ENCODE measurements at places on chromosomes 1 and 21.
A peak's percentile ranks its signal among the peaks of the same experiment; 100 is the strongest.

- DNase-seq, result no peak
Measured at GRCh38 chr1:210132582-210132981, 100.0 kb upstream of the SERTAD4 start.

GRCh38 chr21:36422279-36423098 lies 37.3 kb downstream of the CHAF1B start:
- DNase-seq, result peak; percentile 86

DNA sequence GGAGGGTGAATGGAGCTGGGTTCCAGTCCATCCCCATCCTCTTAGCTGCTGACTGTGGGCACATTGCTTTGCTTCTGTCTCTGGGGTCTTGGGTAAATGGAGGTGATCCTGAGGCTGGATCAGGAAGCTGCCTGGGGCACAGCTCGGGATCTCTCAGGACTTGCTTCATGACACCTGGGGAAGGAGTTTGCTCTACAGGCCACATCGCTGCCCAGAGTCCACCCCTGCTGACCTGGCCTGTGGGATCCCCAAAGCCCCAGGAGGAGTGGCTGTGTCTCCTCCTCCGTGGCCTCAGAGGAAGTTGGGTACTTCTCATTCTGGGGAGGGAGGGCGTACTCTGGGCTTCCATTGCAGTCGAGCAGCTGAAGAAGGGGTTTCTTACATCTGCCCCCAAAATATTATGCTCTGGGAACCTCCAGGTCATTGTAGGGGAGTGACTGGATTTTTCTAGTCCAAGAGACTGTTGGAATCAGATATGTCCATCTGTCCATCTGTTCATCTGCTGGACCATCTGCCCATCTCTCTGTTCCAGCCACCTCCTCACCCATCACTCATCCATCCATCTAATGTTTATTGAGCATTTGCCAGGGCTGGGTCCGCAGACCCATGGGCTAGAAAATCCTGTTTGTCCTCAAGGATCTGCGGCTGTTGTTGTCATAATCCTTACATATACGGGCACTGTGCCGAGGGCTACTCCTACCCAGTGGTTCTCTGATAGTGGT lies 45.9 kb downstream of the ARHGEF10L start:
- no peak for DNase-seq

DNA sequence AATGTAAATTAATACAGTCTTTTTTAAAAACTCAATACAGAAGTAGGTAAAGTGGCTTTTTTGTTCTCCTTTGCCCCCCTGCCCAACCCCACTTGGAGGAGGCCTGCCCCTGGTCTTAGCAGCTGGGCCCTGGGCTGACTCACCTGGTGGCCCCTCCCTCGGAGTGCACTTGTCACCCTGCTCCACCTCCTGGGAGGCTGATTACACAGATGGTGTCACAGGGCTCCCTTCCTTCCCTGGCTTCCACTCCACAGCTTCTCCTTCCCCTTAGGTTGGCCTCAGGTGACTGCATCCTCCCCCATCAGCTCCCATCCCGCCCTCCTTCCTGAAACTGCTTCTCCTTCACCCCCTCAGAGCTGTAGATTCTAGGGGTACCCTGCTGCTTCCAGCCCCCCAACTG lies 11.7 kb upstream of the CAPN9 start:
- DNase-seq, result no peak
